ENCODE measurements at places on chromosomes 2 and 18.

GRCh38 chr2:117359266-117359914 is 455.1 kb upstream of the DDX18 start:
- peak; percentile 24 for DNase-seq

- no peak for DNase-seq
Observed at GRCh38 chr2:159150280-159150746, 136.2 kb downstream of the WDSUB1 start.

DNA sequence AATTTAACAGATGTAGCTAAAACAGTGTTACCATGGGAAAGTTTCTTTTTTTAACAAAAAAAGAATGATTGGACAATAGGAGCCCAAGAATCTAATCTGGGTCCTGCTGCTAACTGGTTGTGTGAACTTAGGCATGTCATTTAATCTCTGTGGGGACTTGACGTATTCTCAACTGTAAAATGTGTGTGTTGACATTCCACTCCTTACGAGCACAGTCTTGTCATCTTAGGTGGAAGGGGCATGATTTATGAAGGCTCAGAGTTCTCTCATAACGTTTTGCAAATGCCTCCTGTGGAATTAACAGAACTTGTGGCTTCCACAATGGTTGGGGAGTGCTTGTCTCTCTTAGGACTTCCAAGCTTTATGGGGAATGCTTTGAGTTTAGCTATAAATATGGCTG is 125.9 kb upstream of the SATB2 start:
- DNase-seq = no peak

DNA sequence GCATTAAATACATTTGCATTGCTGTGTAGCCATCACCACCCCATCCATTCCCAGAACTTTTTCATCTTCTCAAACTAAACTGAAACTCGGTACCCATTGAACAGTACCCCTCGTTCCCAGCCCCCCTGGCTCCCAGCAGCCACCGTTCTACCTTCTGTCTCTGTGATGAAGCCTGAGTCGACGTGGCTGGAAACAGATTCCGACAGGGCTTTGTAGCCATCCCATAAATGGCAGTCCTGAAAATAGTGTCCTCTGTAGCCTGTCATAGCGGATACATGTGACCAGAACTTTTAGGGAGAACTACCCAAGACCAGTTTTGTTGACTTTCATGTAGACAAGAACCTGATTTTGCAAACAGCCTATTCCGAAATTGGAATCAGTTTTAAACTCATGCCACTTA is 59.1 kb downstream of the TSHZ1 start:
- DNase-seq = no peak

GRCh38 chr2:72111061-72111460 is 36.6 kb downstream of the CYP26B1 start:
- DNase-seq = no peak

DNA sequence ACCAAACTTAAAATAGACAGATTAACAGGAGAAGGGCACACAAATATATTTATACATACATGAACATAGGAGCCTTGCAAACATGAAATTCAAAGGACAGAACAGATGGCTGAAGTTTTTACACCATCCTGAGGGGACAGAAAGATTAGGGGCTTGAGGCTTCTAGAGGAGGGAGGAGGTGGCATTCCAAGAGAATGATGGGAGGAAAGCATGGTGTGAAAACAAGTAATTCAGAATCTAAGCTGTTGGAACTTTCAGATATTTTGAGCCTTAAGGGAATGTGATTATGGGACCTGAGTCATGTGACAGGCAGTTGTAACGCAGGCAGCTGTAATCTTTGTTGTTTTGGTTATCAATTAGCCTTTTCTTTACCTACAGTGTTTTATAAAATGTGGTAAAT is 225.2 kb upstream of the SPOPL start:
- DNase-seq = no peak

DNA sequence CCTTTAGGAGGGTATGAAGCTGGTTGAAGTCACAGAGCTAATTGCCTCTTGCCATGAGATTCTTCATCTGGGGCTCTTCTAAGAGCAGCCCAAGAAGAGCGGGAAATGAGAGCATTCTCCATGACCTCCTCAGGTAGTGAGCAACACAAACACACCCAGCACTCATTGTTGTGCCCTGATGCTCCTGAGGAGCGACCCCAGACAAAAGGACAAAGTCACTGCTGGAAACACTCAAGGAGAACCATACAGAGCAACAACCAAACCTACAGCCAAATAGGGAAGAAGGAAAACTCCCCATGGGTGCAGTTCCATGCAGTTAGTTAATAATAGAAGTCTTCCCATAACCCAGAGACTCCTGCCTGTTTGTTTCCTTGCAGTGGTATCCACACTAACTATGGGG is 426.0 kb upstream of the CRIM1 start:
- DNase-seq = no peak

DNA sequence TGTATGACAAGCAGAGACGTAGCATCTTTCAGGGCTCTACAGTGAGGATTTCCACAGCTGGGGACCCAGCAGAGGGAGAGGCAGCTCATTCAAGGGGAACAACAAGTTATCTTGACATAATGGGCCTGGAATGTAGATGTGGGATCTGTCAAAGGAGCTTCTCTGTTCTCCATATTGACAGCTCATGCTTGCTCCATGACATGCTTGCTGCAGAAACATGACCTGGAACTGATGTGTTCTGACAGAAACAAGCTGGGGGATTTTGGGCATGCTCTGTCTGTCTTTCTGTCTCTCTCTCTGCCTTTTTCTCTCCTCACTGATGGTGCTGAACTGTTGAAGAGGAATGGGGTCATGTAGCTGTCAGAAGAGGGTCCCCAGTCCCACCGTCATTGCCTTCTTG is 79.6 kb downstream of the MMADHC start:
- no peak for DNase-seq

DNA sequence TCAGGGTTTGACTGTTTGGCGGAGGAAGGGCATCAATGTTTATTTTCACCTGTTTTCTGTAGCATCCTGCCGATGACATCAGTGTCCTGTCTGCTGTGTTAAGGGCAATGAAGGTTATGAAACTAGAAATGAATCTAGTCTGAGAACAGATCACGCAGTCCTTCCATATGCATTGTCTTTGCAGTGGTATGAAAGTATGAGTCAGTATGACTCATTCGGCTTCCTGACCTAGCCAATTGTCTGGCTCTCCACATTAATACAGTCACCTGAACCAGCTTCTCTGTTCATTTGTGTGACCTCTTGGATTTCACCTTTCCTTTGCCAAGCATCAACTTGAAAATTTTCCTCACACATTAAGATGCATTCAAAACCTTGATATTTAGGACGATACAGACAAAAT is 353.8 kb downstream of the RND3 start:
- DNase-seq = no peak

DNA sequence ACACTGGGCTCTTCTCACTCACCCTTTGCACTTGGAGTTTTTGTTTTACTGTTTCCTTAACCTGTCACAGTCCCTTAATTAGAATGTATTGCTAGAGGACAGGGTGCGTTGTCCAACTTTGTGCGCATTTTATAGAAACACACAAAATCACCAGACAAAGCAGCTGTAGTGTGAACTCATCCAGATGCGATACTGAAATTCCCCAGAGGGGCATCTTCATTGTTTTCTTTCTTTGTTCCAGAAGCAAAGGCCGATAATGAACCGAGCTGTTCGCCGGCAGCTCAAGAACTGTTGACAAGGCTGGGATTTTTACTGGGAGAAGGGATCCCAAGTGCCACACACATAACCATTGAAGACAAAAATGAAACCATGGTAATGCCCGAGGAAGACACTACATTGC is 137.6 kb downstream of the WDSUB1 start:
- no peak for DNase-seq

- DNase-seq = no peak
Observed at GRCh38 chr18:22278798-22279197, 109.4 kb downstream of the GATA6 start.

GRCh38 chr2:128818248-128818647 is 499.6 kb upstream of the HS6ST1 start:
- no peak for DNase-seq

- DNase-seq = peak; percentile 59
Observed at GRCh38 chr18:43571078-43571689, 293.9 kb upstream of the SYT4 start.

- no peak for DNase-seq
Observed at GRCh38 chr2:10285556-10286198, 17.0 kb upstream of the HPCAL1 start.

- DNase-seq = no peak
Observed at GRCh38 chr2:231189571-231190495, 8.6 kb upstream of the ARMC9 start.

- DNase-seq = no peak
Observed at GRCh38 chr2:215522237-215522636, 86.4 kb upstream of the FN1 start.

GRCh38 chr2:37573451-37574388 is 97.7 kb downstream of the CDC42EP3 start:
- no peak for DNase-seq

GRCh38 chr2:29841386-29842004 is 79.9 kb downstream of the ALK start:
- peak; percentile 3 for DNase-seq

GRCh38 chr2:5464657-5465056 is 227.5 kb upstream of the SOX11 start:
- no peak for DNase-seq

DNA sequence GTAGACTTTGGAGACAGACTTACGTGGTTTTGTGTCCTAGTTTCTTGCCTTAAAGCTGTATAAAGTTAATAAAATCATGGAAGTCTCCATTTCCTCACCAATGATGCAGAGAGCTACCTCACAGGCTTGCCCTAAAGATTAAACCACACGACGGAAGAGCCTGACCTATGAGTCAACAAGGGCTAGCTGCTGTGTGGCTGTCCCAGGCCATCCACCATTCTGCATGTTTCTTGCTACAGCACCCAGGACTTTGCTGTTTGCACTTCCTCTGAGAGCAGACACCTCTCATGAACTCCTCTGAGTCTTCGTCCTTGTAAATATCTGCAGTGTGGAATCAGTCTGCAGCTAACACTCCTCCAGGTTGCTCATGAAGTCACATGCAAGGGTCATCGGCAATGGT is 160.0 kb upstream of the TRIB2 start:
- DNase-seq = no peak

DNA sequence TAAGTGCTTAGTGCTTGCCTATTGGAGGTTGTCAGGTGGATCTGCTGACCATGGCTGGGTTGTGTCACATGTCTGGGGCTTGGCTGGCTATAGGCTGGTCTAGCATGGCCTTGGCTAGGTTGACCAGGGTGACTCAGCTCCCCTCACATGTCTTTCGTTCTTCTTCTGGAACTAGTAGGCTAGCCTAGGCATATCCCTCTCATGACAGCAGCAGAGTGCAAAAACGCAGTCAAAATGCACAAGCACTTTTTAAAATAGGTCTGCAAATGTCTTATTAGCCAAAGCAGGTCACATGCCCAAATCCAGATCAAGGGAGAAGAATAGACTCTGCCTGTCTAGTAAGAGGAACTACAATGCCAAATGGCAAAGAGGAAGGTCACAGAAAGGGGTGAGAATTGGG is 179.7 kb upstream of the ACVR2A start:
- DNase-seq = no peak

GRCh38 chr18:36582988-36583745 is 245.6 kb downstream of the TPGS2 start:
- DNase-seq = no peak
